ENCODE measurements at places on chromosomes 5 and 9.

GRCh38 chr5:141349917-141350619, at the start of gene PCDHGB1:
Gene PCDHGB1, plus strand, starts transcription at chr5:141350099. Its CDS starts 162 bp downstream, at chr5:141350261.
- peak; percentile 52 for DNase-seq

DNA sequence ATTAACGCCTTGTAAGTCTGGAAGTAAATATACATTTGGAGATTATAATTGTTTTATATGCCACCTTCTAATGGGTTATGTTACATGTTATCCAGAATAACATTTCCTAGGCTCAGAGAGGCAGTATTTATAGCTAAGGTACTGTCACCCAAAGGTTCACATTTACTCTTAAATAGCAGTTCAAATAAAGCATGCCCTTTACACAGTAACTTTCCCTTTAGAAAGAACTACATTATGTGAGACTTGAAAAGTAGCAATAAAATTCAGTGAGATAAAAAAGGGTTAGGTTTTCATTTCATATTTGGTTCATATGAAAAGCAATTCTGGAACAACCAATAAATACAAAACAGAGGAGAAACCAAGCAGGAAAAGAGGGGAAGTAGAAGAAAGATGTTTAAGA, 35.1 kb downstream of the SKIC3 start:
- no peak for DNase-seq

DNA sequence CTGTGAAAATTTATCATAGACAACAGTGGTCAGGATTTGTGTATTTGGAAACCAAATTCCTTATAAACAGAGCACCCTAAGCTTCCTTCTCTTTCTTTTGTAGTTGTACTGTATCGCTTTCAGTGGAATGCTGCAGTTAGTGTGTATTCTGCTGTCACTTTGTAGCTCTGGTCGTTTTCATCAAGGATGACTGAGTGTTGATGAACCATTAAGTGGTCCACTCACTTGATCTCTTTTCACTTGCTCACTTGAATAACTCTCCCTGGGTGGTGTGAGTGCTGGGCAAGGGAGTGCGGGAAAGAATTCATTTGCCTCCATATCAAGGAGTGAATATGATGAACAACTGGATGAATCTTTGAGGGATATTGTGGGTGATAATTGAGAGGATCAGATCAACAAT, 1225.7 kb upstream of the WWC1 start:
- no peak for DNase-seq

- no peak for DNase-seq
Measured at GRCh38 chr9:127154003-127154389, 31.6 kb upstream of the ANGPTL2 start.

GRCh38 chr5:78791501-78792100, 143.0 kb upstream of the LHFPL2 start:
- DNase-seq = no peak

DNA sequence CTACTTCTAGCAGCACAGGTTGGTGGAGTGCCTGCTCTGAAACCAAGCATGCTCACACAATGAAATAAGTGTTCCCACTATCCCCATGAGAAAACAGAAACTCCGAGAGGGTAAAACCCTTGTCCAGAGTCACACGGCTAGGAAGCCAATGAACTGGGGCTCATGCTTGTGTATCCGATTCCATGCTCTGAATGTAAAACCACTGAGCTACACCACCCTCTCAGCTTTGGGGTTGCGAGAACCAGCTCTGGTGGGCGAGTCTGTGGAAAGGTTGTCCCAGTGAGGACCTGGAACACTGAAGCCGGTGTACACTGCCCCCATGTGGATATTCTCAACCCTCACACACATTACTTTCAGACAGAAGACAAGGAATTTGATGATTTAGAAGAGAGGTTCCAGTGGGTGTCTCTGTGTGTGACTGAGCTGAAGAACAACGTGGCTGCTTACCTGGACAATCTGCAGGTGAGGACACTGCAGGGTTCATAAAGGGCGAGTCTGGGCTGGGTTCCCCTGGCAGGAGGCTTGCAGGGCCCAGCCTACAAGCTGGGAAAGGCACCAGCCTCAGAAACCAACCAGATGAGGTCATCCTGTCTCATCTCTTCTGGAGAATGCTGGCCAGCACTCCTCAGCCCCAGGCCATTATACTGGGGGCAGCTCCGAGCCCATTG, 37.4 kb downstream of the ARHGEF37 start:
- peak; percentile 8 for DNase-seq

DNA sequence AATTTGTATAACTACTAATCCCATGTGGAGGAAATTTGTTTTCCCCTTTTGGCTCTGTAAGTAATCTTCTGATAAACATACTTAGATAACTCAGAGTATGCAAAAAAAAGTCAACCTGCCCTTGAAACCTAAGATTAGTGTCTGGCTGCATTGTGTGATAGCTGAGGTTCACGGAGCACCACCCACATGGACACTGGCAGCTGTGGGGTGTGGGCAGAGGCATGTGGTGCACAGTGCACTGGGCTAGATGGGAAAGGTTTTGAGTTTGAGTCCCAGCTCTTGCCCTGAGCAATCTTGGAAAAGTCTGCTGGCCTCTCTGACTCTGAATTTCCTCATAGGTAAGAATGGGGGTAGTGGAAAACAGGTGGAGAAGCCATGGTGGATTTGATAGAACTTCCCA, 75.1 kb downstream of the PLCXD3 start:
- DNase-seq = no peak

GRCh38 chr5:73957397-73958001, 331.5 kb downstream of the ARHGEF28 start:
- peak; percentile 45 for DNase-seq

DNA sequence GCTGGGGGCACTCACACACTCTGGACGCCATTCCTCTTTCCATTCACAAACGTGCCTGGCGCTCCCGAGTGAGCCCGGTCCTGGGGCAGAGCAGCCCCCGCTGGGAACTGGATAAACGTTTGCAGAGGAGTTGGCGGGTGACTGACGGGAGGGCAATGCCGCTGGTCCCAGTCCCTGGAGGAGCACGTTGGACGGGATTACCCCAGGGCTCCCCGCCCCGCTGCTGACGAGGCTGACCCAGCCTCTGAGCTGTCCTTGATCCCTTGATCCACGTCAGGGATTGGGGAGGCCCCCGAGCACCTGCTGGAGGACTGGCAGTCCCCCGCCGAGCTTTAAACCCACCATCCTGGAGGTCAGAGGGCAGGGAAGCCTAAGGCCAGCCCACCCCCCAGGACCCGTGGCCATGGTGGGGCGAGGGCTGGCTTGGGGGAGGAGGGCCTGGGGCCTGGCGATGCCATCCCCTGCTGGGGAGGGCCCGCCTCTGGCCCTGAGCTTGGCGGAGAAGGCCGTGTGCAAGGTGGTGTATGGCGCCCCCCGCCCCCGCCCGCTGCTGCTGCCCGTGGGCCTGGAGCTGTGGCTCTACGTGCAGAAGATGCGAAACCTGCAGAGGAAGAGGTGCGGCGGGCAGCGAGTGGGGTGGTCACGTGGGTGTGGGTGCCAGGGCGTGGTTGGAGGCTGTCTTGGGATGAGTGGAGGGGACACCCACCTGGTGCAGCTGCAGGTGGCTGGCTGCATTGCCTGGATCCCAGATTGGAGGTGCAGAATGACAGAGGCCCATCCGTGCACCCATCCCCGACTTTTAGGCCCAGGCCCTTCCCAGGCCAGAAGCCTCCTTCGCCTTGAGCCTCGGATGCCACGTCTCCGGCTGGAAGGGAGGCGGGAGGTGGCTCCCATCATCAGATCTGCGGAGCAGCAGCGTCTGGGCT, 4.5 kb downstream of the GPSM1 start:
- no peak for DNase-seq
